ENCODE measurements at places on chromosomes 6 and 20.

- DNase-seq, result no peak
These were observed 53.7 kb upstream of the TMX4 start for GRCh38 chr20:8073024-8073832.

GRCh38 chr6:34543421-34543820, 12.7 kb downstream of the SPDEF start:
- no peak for DNase-seq

GRCh38 chr6:154909311-154909710, 85.8 kb upstream of the TIAM2 start:
- DNase-seq, result no peak

- DNase-seq, result no peak
These were observed 126.5 kb upstream of the FOXO3 start for GRCh38 chr6:108434222-108434621.

DNA sequence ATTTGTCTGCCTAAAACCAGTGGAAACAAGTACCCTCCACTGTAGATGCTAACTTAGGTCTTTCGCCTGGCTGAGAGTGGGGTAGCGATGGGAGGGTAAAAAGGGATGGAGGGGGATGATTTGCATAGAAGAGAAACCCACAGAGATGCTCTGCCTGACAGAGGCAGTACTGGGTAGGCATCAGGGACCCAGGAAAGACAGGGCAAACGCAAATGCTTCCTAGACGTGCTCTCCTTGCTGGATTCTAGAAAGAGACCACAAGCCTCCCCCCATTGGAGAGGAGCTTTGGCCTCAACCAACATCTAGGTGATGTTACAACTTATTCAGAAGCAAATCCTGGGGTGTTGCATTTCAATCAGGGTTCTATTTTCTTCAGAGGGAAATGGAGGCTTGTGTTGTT, 3.2 kb downstream of the OLIG3 start:
- no peak for DNase-seq

DNA sequence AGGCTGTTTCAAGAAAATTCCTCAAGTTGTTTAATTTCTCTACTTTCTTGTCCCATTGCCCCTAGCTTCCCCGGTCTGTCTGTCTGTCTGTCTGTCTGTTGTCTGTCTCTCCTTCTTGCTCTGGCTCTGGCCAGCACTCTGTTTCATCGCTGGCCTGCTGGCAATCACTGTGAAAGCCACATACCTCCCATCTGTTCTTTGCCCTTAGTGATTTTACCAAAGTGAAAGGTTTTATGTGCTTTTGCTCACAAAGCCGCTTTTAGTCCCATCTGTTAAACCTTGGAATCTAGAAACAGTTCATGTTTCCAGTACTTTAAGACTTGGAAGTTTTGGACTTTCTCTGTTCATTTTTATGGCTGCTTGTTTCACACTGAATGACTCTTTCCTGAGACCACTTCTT, 87.8 kb upstream of the EXOC2 start:
- DNase-seq, result no peak

Measured in caudate nucleus (tissue), 63 donors.